ENCODE measurements at places on chromosomes 11 and 22. TPM values are rescaled to one million over a fixed set of nuclear protein-coding genes. Genes with fewer than 3 reads are reported as not detected.

GRCh38 chr11:74354036-74354435 is 42.6 kb upstream of the P4HA3 start:
- peaks cover 14% of the 10 kb centered on the region for H3K36me3 ChIP-seq
- no peaks in the 10 kb centered on the region for H3K4me1 ChIP-seq
- H3K4me3 ChIP-seq = no peak overlapping the region
- H3K27me3 ChIP-seq = no peaks in the 10 kb centered on the region

DNA sequence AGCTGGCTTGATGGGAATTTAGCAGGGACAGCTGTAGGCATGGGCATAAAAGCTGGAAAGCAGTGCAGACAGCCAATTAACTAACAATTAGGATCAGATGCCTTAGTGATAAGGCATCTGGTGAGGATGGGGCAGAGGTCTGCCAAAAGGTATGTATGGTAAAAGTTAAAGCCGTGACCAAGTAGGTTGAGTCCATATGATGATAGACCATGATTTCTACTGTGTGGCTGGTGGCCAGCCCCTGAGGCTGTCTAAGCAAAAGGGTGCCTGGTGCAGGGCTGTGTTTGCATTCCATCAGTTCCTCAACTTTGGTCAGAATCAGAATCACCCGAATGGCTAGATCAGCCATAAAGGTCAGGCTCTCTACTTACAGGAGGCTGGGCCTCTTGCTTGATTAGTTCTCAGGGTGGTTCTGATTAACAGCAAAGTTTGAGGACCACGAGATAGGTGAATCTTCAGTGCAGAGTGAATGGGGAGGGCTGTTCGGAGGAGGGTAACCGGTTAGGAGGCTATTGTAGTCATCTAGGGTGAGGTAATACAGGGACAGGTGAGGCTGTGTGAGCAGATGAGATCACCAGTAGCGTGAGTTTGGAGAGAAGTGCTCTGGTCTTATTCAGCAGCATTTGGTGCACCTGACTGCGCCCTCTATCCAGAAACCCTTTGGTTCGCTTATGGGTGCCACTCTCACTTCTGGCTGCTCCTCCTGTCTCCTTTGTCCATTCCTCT is 27.2 kb downstream of the PPFIBP2 start:
- no peaks in the 10 kb centered on the region for H3K27me3 ChIP-seq
- no peak for DNase-seq
- H3K27ac ChIP-seq = no peak overlapping the region
- peaks cover 34% of the 10 kb centered on the region for H3K4me1 ChIP-seq

- H3K36me3 ChIP-seq = peaks cover 3% of the 10 kb centered on the region
- no peak for DNase-seq
- no peak overlapping the region for H3K4me3 ChIP-seq
- no peak overlapping the region for H3K27ac ChIP-seq
- no peaks in the 10 kb centered on the region for H3K27me3 ChIP-seq
These were observed 677.3 kb downstream of the TBC1D22A start for GRCh38 chr22:47439643-47440265.

The MS4A1 gene
- total RNA-seq = not detected

The ASRGL1 gene
- 7.7 TPM for total RNA-seq

DNA sequence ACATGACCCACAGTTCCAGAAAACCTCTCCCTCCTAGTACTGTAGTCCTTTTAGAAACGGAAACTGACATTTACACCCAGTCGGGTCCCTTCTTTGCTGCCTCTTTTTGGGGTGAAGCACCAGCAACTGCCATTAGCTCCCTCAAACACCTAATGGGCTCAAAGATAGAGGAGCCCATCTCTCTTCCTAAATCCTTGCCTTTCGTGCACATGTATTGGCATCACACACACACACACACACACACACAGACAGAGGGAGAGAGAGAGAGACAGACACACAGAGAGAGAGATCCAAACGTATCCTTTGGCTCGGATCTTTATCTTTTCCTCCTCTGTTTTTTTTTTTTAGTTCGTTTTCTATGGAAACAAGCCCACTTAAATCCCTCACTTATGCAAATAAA is 716 bp downstream of the GRM5 start:
- H3K27ac ChIP-seq = no peak overlapping the region
- H3K27me3 ChIP-seq = peaks cover 39% of the 10 kb centered on the region
- H3K4me1 ChIP-seq = no peaks in the 10 kb centered on the region
- no peak overlapping the region for H3K4me3 ChIP-seq

The PVALB gene
- total RNA-seq = not detected

DNA sequence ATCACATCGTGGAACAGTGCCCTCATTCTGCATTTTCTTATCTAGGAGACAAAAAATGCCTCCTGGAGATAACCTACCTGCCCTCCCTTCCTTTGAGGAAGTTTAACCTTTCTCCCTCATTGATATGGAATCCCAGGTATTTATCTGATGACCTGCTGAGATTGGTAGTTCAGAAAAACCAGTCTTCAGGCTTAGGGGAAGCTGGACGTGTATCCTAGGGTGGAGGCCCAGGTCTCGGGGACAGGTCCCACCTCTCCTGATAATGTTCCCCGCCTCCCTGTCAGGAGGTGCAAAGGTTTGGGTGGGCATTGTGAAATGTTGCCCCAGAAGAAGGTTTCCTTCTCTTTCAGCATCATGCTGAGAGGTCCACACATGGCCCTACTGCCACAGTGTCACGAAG is 186.9 kb upstream of the NAV2 start:
- no peaks in the 10 kb centered on the region for H3K4me1 ChIP-seq
- peaks cover 12% of the 10 kb centered on the region for H3K27me3 ChIP-seq

DNA sequence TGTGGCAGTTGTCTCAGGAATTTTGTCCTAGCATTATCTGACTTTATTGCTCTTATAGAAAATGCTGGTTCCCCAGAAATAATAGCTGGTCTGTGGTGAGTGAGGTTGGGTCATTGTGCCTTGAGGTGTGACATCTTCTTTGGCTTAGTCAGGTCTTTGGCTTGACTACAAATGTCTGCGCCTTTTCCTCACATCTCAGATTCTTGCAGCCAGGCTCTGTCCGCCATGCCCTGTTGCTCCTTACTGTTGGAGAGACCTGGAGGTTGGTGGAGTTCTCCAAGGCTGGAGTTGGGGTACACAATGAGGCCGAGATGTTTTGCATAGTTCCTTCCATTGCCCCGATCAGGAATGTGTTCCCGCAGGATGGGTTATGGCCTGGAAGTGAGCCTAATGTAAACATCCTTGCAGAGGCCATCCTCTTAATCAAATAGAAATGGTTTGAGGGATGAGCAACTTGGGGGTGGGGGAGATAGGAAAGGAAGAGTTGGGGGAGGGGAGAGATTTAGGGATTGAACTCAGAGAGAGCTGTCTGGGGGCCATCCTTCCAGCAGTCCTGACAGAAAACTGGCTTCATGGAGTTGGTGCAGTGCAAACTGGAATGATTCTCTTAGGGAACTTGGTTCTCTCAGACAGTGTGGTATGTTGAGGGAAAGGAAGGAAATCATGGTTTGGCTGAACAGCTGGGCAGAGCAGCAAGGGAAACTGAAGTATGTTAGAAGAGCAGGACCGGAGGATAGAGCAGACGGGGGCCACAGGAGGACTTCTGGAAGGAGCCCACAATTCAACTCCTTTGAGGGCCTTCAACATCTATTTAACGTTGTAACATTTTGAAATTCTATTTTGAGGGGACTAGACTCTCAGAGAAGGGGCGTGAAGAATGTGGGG is 49.9 kb downstream of the ZBTB16 start:
- H3K27ac ChIP-seq = no peak overlapping the region
- H3K4me3 ChIP-seq = no peak overlapping the region
- DNase-seq = no peak
- peaks cover 20% of the 10 kb centered on the region for H3K4me1 ChIP-seq
- peaks cover 3% of the 10 kb centered on the region for H3K27me3 ChIP-seq
- H3K36me3 ChIP-seq = no peaks in the 10 kb centered on the region

GRCh38 chr11:12517306-12517705 is 139.9 kb downstream of the PARVA start:
- H3K4me1 ChIP-seq = no peaks in the 10 kb centered on the region
- no peaks in the 10 kb centered on the region for H3K36me3 ChIP-seq

DNA sequence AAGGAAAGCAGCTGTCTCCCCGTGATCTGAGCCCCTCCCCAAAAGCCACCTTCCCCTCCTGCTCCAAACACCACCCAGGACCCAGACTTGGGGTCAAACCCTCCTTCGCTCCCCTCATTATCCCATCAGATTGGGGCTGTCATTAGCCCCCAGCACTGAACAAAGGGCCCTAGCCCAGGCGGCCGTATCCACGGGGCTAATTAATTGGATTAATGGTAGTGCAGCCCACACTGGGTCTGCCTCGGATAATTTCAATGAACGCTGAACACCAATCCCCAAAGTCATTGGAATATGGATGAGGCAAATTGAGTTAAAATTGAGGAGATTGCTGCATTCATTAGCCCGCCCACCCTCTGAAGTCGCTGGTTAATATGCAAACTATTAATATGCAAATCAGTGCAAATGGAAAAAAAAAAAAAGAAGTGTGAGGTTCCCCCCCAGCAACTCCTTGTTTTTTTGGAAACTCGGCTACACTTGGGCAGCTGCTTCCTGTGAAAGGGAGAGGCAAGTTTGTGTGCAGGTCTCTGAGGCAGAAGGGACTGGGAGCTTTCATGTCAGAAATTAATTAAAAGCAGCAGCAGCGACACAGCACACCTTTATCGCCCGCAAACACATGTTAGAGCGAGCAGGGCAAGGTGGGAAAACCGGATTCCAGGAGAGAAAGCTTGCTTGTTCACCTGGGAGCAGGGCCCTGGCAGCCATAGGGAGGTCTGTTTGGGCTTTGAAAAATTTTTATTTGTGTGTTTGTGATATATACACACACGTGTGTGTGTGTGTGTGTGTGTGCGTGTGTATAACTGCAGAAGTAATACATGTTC is 517.8 kb downstream of the MIAT start:
- no peak overlapping the region for H3K27ac ChIP-seq
- no peaks in the 10 kb centered on the region for H3K4me1 ChIP-seq
- peaks cover 18% of the 10 kb centered on the region for H3K27me3 ChIP-seq
- no peak overlapping the region for H3K4me3 ChIP-seq

DNA sequence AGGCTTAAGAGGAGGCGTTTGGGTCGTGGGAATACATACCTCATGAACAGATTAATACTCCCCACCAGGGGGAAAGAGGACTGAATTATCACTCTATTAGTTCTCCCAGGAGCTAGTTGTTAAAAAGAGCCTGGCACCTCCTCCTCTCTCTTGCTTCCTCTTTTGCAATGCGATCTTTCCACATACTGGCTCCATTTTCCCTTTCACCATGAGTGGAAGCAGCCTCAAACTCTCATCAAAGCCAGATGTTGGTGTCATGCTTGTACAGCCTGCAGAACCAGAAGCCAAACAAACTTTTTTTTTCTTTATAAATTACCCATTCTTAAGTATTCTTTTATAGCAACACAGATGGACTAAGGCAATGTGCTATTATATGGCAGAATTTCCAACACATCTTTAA is 258.5 kb downstream of the FAM76B start:
- H3K27ac ChIP-seq = no peak overlapping the region
- peaks cover 6% of the 10 kb centered on the region for H3K4me1 ChIP-seq
- no peaks in the 10 kb centered on the region for H3K27me3 ChIP-seq
- no peak for DNase-seq
- H3K4me3 ChIP-seq = no peak overlapping the region

DNA sequence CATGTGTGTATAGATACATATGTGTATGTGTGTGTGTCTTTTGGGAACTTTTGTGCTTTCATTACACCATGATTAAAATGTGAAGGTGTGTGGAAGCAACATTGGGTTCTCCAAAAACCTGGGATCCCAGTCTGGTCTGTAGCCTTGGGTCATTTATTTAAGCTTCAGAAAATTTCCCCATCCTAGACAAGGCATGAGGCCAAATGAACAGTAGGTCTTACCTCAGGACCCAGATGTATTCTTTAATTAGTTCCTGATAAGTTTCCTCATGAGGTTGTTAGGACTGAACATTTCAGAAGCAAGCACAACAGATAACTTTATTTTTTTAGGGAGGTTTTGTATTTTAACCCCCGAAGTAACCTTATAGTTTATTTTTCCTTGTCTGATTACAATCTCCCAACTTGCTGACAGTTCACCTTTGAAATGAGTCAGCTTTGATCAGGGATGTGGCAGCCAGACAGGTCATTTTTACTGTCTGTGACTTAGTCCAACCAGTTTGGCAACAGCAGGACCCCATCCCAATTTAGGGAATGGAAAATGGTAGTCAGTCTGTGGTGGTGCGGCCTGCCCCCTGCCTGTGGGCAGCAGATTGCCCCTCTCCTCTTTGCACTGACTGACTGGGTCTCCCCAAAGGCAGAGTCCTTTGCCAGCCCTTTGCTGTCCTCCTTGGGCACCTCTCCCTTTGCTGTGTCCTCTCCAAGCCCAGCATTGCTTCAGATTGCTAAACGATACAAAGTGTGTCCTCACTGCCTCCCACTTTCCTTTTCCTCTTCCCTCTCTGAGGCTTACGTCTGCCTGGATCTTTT is 88.3 kb downstream of the NAV2 start:
- no peak overlapping the region for H3K27ac ChIP-seq
- H3K4me3 ChIP-seq = no peak overlapping the region
- H3K4me1 ChIP-seq = no peaks in the 10 kb centered on the region
- no peaks in the 10 kb centered on the region for H3K27me3 ChIP-seq

The APOL5 gene
- total RNA-seq = not detected

The RIMBP3B gene
- 0.48 TPM for total RNA-seq

GRCh38 chr22:50657925-50658324 is 14.7 kb upstream of the SHANK3 start:
- H3K36me3 ChIP-seq = no peaks in the 10 kb centered on the region
- peaks cover 25% of the 10 kb centered on the region for H3K27me3 ChIP-seq
- H3K4me1 ChIP-seq = no peaks in the 10 kb centered on the region
- no peak for DNase-seq

DNA sequence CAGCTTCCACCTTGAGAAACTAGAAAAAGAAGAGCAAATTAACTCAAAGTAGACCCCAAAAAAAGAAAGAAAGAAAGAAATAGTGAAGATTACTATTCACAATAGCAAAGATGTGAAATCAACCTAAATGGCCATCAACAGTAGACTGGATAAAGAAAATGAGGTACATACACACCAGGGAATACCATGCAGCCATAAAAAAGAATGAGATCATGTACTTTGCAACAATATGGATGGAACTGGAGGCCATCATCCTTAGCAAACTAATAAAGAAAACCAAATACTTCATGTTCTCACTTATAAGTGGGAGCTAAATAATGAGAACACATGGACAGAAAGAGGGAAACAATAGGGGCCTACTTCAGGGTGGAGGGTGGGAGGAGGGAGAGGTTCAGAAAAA is 13.8 kb downstream of the CD3D start:
- DNase-seq = no peak
- peaks cover 10% of the 10 kb centered on the region for H3K4me1 ChIP-seq
- H3K36me3 ChIP-seq = no peaks in the 10 kb centered on the region

The LDLRAD3 gene
- total RNA-seq = 0.22 TPM

DNA sequence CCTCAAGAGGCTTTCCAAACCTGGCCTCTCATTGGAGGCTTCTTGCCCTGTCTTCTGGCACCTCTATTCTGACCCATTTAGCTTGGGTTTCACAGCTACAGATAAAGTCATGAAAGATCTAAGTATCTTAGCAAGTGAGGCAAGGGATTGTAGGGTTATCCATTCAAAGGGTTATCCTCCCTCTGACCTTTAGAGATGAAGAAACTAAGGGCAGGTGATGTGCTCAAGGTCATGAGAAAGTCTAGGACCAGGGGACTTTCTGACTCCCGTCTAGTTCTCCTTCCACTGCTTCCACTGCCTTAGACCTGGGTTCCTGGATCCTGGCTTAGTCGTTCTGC is 7.2 kb downstream of the PHOX2A start:
- DNase-seq = no peak
- H3K4me3 ChIP-seq = no peak overlapping the region
- no peak overlapping the region for H3K27ac ChIP-seq
- H3K27me3 ChIP-seq = peaks cover 21% of the 10 kb centered on the region
- H3K36me3 ChIP-seq = peaks cover 12% of the 10 kb centered on the region
- peaks cover 12% of the 10 kb centered on the region for H3K4me1 ChIP-seq

- no peak for DNase-seq
- H3K27ac ChIP-seq = no peak overlapping the region
- H3K4me1 ChIP-seq = no peaks in the 10 kb centered on the region
- H3K27me3 ChIP-seq = no peaks in the 10 kb centered on the region
These were observed 472.9 kb downstream of the DLG2 start for GRCh38 chr11:85154294-85154693.

Measured in activated CD4-positive, alpha-beta memory T cell treated with anti-CD3 and anti-CD28 coated beads for 36 hours (primary cell).